Tibial artery (tissue), 4 donors: ENCODE measurements at places on chromosomes 2 and 18.

DNA sequence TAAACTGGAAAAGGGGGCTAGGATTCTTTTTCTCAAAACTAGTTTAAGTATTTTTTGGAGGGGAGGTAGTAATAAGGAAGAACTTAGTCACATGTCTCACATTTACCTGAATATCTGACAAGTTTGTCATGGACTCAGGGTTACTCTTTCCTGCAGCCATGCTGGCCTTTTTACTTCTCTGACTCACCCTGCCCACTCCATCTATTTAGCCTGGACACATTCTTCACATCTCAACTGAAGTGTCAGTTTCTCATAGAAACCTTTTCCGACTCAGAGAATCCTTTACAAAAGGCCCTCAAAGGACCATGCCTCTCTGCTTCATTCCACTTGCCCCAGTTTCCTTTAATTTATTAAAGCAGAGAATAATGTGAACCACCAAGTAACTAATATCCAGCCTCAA is 42.6 kb downstream of the SCN7A start:
- DNase-seq = no peak

GRCh38 chr2:112216167-112216566 is 38.7 kb downstream of the ZC3H8 start:
- DNase-seq = no peak

DNA sequence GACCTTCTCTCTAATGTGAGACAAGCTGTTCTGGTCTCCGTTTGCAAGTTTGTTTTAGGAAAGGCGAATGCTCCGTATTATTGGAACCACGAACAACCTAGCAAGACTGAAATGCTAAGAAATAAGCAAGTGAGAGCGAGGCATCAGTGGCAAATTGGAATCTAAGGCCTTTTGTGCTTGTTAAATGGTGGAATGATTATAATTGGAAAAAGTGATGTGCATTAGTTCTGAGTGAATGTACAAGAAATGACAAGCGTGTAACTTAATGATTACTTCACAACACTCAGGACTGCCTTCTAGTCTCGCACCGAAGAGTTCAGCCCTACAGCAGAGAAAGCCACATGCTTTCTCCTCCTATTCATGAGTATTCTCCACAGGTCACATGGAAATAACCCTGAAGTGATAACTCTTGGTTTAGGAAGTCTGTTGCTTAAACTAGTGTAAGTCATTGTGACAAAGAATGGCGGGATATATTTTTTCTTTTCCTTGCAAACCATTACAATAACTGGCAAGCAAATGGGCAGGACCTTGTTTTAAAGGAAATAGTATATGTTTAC is 392.2 kb upstream of the FIGN start:
- no peak for DNase-seq

GRCh38 chr2:109475531-109476210 is 138.1 kb downstream of the SEPTIN10 start:
- no peak for DNase-seq

- no peak for DNase-seq
Observed at GRCh38 chr2:48161628-48162027, 255.3 kb upstream of the FBXO11 start.

DNA sequence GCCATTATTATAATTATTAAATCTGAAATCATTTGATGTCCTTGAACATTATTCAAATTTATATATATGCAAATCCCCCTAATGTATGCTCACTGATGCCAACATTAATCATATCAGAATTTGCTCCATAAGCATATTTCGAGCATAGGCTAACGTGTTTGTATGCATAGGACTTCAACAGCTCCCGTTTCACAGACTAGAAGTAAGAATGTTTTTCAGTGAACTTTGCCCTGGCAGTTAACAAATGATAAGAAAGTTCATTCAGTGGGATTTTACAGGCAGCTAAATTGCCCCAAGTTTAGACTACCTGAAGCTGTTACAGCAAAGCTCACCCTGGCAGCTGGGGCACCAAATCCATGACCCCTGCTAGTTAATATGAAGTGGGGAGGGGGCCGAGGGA is 272.0 kb downstream of the LNPK start:
- no peak for DNase-seq

- no peak for DNase-seq
Observed at GRCh38 chr2:212626371-212626918, 87.8 kb upstream of the ERBB4 start.

GRCh38 chr2:21519821-21520220 is 396.1 kb downstream of the TDRD15 start:
- no peak for DNase-seq

DNA sequence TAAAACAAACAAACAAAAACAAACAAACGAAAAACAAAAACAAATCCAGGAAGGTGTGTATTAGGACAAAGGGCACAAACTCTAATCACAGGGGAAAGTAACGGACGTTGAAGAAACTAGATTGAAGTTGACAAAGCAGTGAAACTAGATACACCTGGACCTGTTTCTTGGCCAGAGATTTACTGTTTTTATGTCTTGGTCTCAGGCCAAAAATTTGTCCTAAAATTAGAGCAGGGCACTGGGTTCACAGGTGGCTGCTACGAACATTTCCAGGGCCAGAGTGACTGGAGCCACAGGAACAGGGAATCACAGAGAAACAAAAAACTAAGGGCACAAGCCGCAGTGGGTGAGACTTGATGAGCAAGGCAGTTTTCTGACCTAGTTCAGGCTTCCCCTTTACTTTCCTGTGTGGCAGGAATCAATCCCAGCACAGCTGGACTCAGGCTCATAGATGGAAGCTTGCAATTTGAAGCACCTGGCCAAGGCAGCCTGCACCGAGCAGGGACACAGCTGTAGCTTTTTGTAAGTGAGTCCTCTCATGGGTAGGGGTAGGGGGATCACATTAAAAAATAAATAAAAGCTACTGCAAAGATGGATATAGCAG is 329.4 kb downstream of the DLGAP1 start:
- no peak for DNase-seq

GRCh38 chr18:48896875-48897511 is 53.8 kb downstream of the SMAD7 start:
- DNase-seq = peak; percentile 82

- no peak for DNase-seq
Observed at GRCh38 chr2:216857131-216857550, 2.7 kb downstream of the TNP1 start.

DNA sequence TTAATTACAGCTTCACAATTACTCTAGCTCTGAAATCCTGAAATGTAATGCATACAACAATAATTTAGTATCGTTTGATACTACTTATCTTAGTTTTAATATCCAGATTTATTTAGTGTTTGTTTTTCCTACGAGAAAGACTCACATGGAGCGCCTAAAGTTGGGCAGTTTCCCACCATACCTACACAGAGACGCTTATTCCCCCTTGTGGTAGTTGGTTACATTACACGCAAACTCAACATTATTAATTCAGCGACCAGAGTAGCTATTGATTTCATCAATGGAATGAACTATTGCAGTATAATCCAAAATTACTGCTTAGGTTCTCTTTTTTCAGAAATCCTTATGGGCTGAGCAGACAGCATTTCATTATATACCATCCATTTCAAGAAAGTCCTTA is 164.0 kb upstream of the REG3G start:
- DNase-seq = no peak

DNA sequence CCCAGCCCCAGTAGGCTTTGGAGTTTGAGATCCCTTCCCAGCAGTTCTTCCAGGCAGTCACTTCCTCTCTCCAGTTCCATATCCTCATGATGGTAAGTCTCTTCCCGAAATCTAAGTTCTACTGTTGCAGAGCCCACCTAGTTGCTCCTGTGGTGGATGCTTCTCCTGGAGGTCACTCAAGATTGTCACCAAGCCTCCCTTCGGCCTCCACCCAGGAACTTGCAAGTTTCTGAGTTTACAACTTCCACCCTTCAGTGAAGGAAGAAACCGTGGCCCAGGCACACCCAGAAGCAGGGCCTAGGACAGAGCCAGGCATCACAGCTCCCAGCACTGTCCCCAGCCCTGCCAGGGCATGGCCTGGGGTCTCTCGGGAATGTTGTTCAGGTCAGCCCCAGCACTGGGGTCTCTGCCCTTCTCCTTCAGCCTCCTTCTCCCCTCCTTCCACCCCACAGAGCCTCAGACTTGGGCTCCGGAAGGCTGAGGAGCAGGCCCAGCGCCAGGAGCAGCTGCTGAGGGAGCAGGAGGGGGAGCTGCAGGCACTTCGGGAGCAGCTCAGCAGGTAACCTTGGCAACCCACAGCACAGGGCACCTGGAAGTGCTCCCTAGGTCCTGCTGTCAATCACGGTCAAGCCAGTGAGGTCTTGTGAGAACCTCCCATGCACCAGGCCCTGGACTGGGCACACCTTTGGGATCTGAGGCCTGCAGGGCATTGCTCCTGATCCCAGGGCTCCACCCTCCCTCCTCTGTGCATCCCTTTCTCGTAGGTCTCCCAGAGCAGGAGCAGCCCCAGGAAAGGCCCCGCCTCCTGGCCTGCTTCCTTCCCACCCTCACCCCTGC is 7.1 kb downstream of the RUFY4 start:
- no peak for DNase-seq

- no peak for DNase-seq
Observed at GRCh38 chr2:150298571-150299305, 188.7 kb downstream of the RND3 start.

DNA sequence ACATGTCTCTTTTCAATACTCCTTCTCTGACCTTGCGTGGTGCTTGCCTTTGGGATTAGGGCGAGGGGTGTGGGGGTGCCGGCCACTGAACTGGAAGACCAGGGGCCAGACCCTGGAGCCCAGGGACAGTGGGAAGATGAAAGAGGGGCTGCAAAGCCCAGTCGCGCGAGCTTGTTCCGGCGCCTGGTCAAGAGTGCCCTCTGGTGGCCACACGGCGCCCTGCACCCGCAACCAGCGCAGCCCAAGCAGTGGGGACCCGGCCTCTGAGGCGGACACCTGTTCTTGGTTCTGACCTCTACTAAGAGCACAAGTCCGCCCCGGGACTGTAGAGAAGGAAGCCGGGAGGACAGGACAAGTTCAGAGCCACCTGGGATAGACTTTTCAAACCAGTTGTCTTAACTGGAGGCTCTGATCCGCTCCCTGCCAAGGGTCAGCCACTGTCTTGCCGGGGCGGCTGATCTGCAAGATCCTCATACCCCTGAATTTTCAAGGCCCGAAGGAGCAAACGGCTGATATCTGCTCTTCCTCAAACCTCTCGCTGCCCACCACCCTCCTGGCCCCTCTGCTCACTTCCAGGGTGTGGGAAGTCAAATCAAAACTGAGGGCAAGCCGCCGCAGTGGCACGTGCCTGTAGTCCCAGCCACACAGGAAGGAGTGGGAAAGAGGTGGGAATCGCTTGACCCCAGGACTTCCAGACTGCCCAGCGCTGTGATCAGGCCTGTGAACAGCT is 14.9 kb upstream of the MSH6 start:
- peak; percentile 43 for DNase-seq

GRCh38 chr18:5582076-5582475 is 38.3 kb upstream of the EPB41L3 start:
- DNase-seq = no peak

GRCh38 chr2:88698027-88698413 is 6.5 kb downstream of the RPIA start:
- no peak for DNase-seq

DNA sequence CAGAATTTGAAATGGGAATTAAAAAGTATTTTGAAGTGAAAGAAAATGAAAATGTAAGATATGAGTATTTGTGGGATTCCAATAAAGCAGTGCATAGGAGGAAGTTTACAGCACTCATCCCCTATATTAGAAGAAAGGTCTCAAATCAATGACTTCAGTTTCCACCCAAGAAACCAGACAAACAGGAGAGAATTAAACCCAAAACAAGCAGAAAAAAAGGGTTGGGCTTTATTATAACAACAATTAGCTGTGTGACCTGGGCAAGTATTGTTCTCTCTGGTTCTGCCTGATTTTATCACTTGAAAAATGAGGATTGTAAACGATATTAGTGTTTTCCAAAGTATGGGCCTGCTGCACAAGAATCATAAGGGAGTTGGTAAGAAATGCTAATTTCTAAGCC is 18.3 kb upstream of the LYPD6 start:
- DNase-seq = no peak

DNA sequence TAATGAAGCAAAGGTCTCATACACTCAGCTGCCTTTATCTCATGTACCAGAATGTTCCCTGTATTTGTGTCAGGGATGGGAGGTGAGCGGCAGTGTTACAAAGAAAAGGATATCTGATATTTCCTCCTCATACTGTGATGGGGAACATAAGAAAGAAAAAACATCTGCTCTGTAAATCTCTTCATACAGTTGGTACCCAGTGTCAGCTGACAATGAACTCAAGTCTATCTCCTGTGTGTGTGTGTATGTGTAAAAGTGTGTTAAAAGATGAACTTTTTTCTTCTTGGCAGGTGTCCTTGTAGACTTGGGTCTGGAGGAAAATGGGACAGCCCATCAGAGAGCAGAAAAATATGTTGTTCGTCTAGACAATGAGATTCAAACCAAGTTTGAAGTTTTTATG is 127.8 kb downstream of the ESCO1 start:
- DNase-seq = no peak

DNA sequence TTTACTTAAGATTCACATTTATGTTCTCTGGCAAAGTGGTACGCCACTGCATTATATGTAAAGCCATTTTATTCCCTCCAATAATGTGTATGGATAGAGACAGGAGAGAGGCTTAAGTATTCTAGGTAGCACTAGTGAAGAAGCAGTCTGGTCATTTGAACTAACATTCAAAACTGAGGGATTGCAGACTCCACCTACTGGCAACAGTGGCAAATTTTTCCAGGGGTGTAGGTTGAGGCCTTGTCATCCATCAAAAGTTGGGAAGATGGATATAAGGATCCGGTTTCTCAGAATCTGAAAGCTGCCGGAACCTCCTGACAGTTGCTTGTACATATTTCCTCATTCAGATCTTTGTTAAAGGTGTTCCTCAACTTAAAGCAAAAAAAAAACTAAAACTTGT is 465.5 kb upstream of the FSHR start:
- no peak for DNase-seq

GRCh38 chr2:179812501-179812900 is 48.9 kb downstream of the ZNF385B start:
- DNase-seq = no peak

GRCh38 chr2:14942987-14943386 is 310.5 kb downstream of the LRATD1 start:
- DNase-seq = no peak

- no peak for DNase-seq
Observed at GRCh38 chr2:216877085-216877484, 17.2 kb upstream of the TNP1 start.
